Activated CD8-positive, alpha-beta memory T cell treated with anti-CD3 and anti-CD28 coated beads for 48 hours (primary cell): ENCODE measurements at places on chromosomes 1 and 21.

GRCh38 chr1:43414634-43415223, 25.0 kb downstream of the SZT2 start:
- no peak for DNase-seq

- DNase-seq: no peak
Observed at GRCh38 chr1:92583821-92584760, 97.4 kb upstream of the GFI1 start.

DNA sequence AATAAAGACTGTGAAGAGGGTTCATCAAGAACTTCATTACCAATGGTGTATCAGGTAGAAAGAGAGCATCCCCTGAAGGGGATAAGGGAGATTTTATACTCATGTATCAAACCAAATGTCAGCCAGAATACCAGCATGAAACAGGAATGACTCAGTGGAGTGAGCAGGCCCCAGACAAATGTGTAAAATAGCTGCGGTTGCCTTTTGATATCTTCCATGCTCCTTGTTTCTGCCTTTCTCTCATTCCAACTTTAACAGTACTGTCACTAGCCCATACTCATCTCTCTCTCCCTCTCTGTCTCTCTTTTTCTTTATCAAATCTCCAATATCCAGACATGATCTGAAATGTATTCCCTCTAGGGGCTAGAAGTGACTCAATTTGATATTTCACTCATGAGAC, 47.8 kb downstream of the GPR88 start:
- DNase-seq: no peak

GRCh38 chr1:162859191-162859590, 1.8 kb downstream of the CCDC190 start:
- DNase-seq: no peak

DNA sequence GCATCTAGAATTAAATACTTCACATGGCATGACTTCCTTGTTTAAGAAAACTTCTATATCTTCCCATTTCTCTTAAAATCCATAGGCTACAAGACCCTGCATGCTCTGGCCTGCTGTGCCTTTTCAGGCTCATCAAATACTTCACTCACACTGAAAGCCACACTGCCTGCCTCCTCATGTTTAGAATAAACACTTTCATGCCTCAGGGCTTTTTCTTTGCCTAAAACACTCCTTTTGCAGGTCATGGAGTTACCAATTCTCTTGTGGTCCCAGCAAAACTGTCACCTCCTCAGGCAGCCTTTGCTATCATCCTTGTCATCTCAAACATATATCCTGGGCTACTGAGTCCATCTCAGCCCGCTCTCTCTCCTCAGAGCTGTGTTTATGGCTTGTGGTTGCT, 5.5 kb downstream of the SGIP1 start:
- no peak for DNase-seq

DNA sequence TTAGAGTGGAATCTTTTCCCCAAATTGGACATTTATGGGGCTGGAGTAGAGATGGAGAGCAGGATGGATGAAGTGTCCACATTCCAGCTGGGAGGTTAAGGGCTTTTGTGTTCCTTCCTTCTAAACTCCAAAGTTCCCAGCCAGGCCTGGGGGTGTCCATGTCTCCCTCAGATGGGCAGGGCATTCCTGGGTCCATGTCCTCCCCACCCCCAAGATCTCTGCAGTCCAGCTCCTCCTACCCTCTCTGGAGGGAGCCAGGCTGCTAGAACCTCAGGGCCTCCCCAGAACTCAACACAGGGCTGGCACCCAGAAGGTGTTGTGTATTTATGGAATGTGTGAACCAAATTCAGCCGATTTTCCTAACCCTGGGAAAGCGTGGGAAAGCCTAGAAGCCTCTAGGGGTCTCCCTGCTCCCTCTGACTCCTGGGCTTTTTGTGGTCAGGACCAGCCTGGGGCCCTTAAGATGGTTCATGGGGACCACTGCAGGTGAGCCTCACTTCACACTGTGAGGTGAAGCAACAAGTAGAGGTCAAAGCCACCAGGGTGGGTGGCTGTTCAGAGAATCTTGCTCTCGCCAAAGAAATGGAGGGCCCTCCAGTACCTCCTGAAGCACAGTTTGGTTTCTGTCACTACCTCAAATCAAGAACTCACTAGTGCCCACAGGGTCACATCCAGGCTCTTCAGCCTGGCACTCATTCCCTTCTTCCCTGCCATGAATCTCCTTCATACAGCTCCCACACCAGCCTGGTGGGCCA, 54.8 kb downstream of the GLIS1 start:
- no peak for DNase-seq

DNA sequence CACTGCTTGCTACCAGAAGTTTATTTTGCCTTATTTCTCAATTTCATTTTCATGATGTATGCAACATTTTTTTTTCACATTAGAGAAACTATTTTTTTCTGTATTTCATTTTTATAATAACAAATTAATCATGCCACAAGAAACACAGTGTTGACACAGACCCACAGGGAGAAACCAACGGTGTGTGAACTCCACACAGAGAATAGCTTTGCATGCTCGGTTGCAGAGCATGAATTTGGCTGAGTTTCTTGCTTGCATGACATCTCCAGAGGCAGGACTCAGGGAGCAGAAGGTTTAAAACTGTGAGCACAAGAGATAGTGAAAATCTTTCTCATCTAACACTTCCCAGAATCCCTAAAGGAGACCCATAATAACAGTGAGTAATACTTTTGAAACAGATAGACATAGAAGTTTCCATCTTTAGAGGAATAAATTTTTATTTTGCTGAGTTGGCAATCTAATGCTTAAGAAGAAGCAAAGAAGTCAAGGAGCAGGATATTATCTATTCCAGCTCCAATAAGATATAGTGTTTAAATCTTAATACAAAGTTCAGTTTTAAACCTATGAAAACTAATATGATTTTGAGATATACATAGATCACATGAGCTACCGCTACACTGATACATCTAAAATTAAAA, 890.9 kb downstream of the MRPL39 start:
- DNase-seq: no peak

DNA sequence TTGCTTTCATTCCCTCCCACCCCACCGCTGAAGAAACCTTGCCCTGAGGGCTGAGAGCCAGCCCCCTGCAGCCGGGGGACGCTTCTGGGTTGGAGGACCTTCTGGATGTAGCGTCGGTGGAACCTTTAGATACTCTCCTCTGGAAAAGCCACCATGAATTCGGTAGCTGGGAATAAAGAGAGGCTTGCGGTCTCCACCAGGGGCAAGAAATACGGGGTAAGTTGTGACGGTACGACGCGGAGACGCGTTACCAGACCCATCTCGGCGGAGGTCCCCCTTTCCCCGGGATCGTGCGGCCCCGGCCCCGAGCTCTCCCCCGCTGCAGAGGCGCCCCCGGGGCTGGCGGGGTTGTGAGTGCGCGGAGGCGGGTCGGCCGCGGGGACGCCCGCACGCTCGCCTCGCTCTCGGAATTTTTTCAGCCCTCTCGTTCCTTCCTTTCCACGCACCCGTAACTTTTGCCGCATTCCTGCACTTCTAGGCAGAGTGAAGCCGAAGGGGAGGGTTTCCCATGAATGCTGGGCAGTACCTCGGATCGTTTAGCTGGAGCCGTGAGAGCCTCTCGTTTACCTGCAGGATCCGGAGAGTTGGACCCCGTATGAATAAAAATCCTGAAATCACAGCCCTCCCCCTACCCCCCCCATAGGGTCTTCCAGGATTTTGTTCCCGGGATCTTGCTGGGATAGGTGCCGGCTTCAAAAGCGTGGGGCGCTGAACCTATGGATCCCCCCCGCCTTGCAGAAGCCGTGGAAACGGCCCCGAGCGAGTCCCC, 671 bp downstream of the KIF26B start:
- no peak for DNase-seq

DNA sequence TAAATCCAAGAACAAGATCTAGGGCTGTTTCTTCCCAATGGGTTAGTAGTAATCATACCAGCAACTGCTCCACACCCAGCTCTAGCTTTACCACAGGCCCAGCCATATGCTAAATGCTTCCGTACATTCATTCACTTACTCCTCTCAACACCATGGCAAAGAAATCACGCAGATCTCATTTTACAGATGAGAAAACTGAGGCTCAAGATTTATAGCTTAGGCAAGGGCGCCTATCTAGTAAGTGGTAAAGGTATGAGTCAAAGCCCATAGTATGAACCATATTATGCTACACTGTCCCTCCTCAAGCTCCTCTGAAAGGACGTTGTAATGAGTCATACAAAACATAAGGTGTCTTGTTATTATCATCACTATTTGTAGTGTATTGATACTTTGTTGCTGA, 82.2 kb downstream of the NIBAN1 start:
- no peak for DNase-seq

DNA sequence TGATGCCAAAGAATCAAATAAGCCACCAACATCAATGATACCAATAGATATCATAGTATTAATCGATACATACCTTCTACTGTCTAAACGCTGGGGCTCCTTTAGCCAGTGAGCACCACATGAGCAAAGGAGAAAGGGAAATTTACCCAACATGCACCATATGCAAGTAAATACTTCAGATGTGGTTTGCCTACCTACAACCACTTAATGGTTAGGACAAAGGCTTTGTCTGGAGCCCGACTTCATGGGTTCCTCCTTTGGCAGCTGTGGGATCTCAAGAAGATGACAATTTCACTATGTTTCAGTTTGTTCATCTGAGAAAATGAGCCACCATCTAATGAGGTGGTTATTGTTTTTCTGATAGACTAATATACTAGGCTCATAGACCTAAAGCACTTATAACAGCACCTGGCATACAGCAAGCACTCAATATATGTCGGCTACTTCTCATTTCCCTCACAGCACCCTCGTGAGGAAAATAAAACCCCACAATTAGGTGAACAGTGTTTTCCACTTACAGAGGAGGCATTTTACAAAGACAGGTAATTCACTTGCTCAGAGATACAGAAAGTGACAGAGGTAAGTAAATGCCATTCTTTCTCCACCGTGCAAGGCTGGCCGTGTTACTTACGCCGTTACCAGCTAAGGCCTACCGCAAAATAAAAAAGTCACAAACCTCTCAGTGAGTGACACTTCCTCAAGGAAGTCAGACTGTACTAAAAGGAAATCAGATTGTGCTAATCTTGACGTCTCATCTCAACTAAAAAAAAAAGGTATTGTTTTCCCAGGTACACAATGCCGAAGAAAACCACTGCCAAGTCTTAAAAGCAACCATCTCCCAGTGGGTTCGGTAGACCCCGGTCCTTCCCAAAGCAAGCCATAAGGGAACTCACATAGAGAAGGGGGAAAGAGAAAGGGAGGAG, 1.6 kb downstream of the TTC13 start:
- DNase-seq: no peak

GRCh38 chr21:25062061-25062460, 545.2 kb downstream of the MRPL39 start:
- DNase-seq: no peak

DNA sequence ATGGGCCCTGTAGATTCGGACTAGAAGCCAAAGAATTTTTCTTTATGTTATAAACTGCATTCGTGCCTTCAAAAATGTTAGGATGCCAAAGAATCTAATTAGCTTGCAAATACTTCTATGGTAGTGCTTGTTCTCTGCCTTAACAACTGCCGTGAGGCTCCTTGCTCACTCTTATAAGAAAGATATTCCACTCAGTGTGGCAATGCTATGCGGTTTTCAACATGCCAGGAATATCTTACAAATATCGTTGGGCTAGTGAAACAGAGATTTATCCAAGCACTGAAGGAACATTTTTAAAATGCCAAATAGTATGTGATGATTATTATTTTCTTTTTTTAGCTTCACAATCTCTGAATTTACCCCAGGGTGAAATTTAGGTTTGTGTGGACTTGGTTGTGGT, 198.2 kb downstream of the GREM2 start:
- no peak for DNase-seq

- no peak for DNase-seq
Observed at GRCh38 chr1:34825455-34826091, 32.8 kb downstream of the GJA4 start.

DNA sequence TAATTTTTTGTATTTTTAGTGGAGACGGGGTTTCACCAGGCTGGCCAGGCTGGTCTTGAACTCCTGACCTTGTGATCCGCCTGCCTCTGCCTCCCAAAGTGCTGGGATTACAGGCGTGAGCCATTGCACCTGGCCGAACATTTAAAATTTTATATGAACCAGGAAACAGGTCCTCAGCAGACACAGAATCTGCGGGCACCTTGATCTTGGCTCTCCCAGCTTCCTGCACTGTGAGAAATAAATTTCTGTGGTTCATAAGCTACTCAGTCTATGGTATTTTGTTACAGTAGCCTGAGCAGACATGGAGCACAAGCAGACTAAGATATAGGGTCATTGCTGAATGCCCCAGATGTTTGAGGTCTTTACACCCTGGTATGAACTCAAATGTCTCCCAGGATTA, 23.6 kb upstream of the CTH start:
- no peak for DNase-seq

DNA sequence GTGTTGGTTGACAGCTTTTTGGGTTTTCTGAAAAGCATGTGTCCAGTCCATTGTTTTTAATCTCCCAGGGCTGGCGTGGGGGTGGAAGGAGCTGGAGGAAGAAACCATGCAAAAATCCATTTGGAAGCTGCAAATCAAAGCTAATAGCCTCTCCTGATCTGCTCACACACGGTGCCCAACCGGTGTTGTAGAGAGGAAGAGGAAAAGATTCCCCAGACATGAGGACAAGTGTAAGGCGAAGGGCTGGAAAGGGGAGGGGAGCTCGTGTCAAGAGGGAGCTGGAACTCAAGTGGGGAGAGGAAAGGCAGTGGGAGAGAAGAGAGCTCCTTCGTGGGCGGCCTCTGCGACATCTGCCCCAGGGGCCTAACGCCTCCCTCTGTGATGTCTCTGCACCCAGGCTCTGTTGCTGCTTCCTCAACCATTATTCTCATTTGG, 112.3 kb upstream of the IRF2BP2 start:
- DNase-seq: no peak

DNA sequence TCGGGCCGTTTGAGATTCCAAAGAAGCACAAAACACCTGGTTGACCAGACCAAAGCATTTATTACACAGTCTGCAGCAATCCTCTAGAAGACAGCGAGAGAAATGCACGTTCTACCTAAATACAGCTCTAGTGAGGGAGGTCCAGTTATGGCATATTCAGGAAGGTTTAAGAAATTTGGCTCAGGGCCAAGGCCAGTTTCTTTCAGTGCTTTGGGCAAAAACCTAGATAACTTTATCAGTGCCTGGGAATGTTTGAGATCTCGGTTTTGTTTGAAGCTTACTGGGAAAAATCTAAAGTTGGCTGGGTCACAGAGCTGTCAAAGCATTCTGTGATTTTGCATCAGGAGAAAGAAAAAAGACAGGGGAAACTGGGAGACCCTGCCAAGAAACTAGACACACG, 514.0 kb upstream of the TMPRSS15 start:
- DNase-seq: no peak

DNA sequence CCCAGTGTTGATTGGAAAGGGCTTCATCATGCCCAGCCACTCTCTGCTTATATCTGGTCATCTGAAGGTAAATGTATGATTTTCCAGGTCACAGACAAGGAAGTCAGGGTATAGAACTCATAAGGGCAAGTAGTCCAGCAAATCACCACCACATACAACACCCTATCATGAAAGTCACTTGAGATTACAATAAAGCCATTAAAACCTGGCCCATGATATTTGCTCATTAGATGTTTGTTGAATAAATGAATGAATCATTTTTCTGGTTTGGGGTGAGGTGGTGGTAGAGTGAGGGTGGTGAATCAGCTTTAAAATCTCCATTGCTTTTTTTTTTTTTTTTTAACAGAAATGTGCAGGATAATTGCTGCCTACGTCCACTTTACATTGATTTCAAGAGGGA, 91.9 kb downstream of the TGFB2 start:
- DNase-seq: no peak
